Neuronal stem cell (in vitro differentiated cells): ENCODE measurements at places on chromosomes 7 and 10.

DNA sequence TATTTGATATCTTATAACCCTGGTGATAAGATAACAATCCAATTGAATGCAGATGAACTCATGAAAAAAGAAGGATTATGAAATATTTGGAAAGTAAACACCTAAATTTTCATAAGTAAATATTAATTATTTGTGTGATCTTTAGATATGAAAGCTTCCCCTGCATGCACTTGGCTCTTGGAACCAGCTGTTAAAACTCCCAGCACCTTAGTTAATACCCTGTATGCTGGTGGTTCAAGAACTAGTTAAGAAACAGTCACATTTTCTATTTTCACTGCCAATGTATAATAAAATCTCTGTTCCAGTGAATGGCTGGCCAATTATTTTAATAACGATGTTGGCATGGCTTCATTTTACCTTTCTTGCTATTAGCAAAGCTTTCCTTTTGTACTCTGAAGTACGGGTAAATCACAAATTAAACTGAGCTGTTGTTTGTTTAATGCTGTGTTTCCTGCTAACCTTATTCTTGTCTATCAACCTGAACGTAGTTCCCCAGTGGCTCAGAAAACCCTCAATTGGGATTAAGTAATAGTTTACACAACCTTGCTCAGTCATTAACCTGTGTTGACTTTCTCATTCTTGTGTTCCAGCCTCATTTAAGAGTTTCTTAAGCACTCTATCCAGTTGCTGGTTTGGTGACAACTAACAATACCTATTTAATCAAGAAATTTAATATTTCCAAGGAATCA is 38.9 kb downstream of the MET start:
- no peak overlapping the region for H3K27ac ChIP-seq
- DNase-seq: no peak
- no peaks in the 10 kb centered on the region for H3K27me3 ChIP-seq
- no peaks in the 10 kb centered on the region for H3K36me3 ChIP-seq
- H3K4me1 ChIP-seq: no peaks in the 10 kb centered on the region
- H3K4me3 ChIP-seq: no peak overlapping the region

GRCh38 chr10:83995738-83996331 is 143.5 kb upstream of the GHITM start:
- no peak for DNase-seq
- no peaks in the 10 kb centered on the region for H3K36me3 ChIP-seq
- H3K4me3 ChIP-seq: no peak overlapping the region
- peaks cover 3% of the 10 kb centered on the region for H3K4me1 ChIP-seq

GRCh38 chr7:99631295-99632109 is 14.8 kb downstream of the ZSCAN25 start:
- peaks cover 77% of the 10 kb centered on the region for H3K36me3 ChIP-seq
- no peak overlapping the region for H3K27ac ChIP-seq

GRCh38 chr10:132892004-132892403 is 50.4 kb downstream of the CFAP46 start:
- H3K4me3 ChIP-seq: no peak overlapping the region
- H3K4me1 ChIP-seq: peaks cover 2% of the 10 kb centered on the region
- no peak for DNase-seq
- peaks cover 36% of the 10 kb centered on the region for H3K27me3 ChIP-seq

DNA sequence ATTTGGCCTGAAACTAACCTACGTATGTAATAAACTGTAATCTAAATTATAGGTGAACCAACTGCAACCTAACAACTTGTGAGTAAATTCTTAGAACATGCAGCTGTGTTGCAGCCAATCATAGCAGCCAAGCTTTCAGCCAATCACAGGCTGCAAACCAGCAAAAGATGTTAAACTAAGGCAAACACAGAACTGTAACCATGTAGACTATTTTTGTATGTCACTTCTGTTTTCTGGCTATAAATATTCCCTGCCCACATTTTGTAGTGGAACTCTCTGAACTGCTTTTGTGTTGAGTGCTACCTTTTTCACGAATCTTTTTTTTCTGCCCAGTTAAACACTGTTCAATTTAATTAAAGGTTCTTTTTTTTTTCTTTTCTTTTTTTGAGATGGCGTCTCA is 28.2 kb upstream of the ZPBP start:
- H3K36me3 ChIP-seq: no peaks in the 10 kb centered on the region
- no peak for DNase-seq
- no peaks in the 10 kb centered on the region for H3K4me1 ChIP-seq
- no peak overlapping the region for H3K27ac ChIP-seq

GRCh38 chr10:126203746-126204145 is 184.5 kb downstream of the ADAM12 start:
- DNase-seq: no peak
- H3K4me1 ChIP-seq: no peaks in the 10 kb centered on the region
- H3K27ac ChIP-seq: no peak overlapping the region
- no peaks in the 10 kb centered on the region for H3K27me3 ChIP-seq
- no peaks in the 10 kb centered on the region for H3K36me3 ChIP-seq
- no peak overlapping the region for H3K4me3 ChIP-seq

DNA sequence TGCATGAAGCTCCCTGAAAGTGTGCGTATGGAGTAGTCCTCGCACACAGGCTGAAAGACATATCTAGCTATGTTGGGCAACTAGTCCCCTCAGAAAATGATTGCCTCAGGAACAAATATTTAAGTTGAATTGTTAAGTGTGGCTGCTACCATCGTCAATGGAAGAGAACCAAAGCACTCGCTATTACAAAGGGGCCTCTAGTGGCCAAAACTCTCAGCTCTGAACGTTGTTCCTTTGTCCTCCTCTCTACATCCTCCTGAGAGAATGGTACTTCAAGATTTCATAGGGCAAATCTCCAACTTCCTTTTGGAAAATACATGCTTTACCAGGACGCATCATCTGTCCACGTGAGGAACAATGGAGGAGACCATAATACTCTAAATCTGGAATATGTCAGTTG is 209.9 kb downstream of the NRG3 start:
- H3K27me3 ChIP-seq: no peaks in the 10 kb centered on the region
- H3K27ac ChIP-seq: no peak overlapping the region
- no peaks in the 10 kb centered on the region for H3K36me3 ChIP-seq
- H3K4me3 ChIP-seq: no peak overlapping the region
- H3K4me1 ChIP-seq: peaks cover 2% of the 10 kb centered on the region
- DNase-seq: no peak
